ENCODE measurements at places on chromosomes 12 and 14.
A peak's percentile ranks its signal among the peaks of the same experiment; 100 is the strongest.

- DNase-seq, result peak; percentile 68
These were observed 172.7 kb downstream of the ANO6 start for GRCh38 chr12:45388545-45388944.

- no peak for DNase-seq
These were observed 14.3 kb downstream of the DEGS2 start for GRCh38 chr14:100144996-100145646.

DNA sequence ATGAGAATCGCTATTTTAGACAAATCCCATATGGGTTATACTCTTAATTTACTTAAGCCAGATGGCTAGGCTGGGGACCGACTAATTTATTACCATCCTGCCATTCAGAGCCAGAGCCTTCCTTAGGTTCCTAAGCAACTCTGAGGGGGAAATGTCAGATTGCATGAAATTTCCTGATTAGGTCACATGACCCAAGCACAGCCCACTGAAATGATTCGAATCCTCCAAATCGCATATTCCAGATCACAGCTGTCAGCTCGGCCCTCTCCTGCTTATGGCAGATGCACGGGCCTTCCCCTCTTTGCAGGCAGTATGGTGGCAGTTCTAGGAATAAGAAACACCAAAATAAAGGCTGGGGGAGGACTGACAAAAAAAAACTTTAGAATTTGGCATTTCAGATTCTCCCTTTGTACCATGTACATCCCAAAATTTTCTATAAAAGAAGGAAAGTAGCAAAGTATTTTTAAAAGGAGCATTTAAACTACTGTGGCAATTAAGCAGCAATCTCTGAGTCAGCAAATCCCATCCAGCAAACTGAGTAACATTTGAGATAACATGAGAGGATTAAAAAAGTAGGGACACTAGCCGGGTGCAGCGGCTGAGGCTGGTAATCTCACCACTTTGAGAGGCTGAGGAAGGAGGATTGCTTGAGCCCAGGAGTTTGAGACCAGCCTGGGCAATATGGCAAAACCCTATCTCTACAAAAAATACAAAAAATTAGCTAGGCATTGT is 30.5 kb upstream of the NUDT4 start:
- no peak for DNase-seq

- no peak for DNase-seq
These were observed 110.7 kb downstream of the NCOR2 start for GRCh38 chr12:124456652-124457152.

- no peak for DNase-seq
These were observed 794 bp downstream of the HOXC13 start for GRCh38 chr12:53939141-53940108.

GRCh38 chr14:54893151-54893760 is 9.4 kb downstream of the GCH1 start:
- DNase-seq, result peak; percentile 78

DNA sequence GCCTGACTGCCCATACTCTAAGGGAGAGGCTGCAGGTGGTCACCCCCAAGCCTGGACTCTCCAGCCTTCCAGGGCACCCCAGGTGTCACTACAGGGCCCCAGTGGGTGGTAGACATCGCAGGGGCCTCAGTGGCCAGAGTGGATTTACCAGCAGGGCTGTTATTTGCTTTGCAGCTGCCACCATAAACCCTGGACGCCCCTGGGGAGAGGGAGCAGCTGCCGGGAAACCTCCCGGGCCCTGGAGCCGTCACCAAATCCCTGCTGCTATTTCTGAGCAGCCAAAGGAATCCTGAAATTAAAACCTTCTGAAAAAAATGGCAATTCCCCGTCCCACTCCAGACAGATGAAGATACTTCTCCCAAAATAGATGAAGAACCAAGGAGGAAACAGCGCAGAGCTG is 13.9 kb downstream of the TMEM119 start:
- DNase-seq, result no peak

GRCh38 chr14:101790232-101790631 is 28.7 kb downstream of the PPP2R5C start:
- DNase-seq, result no peak
